Lung (tissue), 17 donors: ENCODE measurements at places on chromosomes 4 and X.

DNA sequence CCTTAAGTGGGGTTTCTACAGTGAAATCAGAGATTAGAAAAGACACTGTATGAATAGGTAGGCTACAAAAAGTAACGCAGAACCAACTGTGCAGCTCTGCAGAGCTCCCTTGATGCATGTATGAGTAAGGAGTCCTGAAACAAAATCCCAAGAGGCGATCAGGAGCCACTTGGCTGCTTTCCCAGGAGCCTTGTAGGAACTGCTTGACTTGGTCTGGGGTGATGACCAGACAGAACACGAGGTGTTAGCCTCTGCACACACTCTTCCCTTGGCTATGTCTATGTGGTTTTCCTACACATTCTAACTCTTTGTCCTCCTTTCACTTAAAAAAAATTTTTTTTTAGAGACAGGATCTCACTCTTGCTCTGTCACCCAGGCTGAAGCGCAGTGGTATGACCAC is 22.8 kb upstream of the AP1S2 start:
- DNase-seq: no peak

GRCh38 chr4:476501-476900 is 22.5 kb downstream of the ZNF721 start:
- no peak for DNase-seq

DNA sequence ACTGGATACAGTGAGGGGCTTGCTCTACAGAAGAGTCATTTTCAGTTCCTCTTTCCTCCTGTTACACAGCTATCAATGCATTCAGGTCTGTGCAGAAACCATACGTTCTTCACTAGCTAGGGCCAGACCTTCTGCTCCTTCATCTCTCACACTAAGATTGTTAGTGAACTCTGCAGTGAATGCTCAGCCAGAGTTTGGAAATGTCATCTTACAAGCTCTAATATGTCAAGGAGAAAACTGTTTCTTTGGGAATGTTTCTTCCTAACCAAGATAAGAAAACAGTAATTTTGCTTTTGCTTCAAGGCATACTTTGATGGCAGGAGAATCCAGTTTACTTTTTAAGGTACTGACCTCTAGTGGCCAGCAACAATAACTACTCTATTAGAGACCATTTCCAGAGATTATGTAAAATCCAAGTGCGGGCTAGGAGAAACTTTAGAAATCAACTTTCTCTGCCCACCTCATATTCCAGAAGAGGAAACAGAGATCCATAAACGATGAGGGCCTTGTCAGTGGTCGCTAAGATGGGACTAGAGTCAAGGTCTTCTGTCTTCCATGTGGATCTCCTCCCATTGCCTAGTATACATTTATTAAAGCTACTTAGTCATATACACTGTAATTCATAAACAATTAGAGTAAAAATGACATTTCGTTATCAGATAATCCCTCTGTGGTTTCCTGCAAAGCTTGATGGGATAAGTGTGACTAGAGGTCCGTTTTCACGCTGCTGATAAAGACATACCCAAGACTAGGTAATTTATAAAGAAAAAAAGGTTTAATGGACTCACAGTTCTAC is 12.1 kb upstream of the CC2D2A start:
- peak; percentile 86 for DNase-seq

GRCh38 chr4:125735102-125735501 is 420.3 kb downstream of the FAT4 start:
- DNase-seq: peak; percentile 73

GRCh38 chrX:40325161-40325560 is 227.4 kb upstream of the BCOR start:
- no peak for DNase-seq

- no peak for DNase-seq
Observed at GRCh38 chr4:132063829-132064228, 1085.3 kb upstream of the PCDH10 start.

GRCh38 chr4:102807345-102807744 is 20.0 kb downstream of the UBE2D3 start:
- DNase-seq: no peak

- no peak for DNase-seq
Observed at GRCh38 chr4:99179626-99180025, 35.5 kb upstream of the ADH4 start.

GRCh38 chr4:77065382-77065781 is 10.4 kb downstream of the CCNI start:
- DNase-seq: no peak

DNA sequence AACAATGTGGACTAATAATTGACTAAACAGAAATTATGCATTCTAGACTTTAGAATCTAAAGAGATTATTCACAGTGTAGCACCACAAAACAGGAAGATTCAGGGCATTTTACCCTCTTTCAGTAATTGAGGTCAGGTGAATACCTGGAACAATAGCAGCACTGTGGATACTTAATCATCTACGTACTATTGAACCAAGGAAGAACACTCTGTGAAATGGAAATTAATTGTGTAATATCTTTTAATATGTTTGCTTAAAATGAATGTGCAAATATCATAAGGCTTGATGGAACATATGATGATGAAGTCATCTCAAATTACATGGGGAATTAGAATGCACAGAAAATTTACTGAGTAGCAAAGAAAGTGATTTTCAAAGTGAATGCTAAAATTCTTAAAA is 68.5 kb upstream of the MAP9 start:
- DNase-seq: no peak

DNA sequence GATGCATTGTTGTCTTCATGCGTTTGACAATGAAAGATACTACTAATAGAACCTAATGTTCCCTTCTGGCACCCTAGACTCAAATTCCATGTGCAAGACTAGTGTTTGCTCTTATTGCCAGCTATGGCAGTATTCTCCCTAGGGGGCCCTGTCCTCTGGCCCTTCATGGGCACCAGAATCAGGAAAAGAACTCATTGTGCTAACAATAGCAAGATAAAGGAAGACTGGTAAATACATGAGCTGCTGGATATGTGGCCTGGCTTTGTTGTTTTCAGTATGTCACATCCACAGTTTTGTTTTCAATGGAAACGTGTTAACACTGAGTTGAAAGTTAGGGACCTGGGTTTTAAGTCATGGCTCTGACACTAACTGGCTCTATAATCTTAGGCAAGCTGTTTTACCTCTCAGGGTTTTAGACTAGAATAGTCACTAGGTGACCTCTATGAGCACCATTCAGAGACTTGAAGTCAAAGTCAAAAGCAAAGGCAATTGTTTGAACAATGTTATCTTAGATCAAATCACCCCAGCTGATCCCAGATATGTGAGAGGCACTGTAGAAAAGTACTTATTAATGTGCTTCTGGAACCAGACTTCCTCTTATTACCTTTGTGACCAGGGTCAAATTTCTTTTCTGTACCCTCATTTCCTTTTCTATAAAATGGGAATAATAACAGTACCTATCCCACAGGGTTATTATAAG is 253.7 kb upstream of the DIAPH2 start:
- DNase-seq: no peak

GRCh38 chrX:111857534-111858060 is 18.4 kb upstream of the TRPC5OS start:
- no peak for DNase-seq

- no peak for DNase-seq
Observed at GRCh38 chrX:24487571-24487970, 22.5 kb downstream of the PDK3 start.

- DNase-seq: no peak
Observed at GRCh38 chrX:76919761-76920160, 492.3 kb downstream of the MAGEE1 start.

- no peak for DNase-seq
Observed at GRCh38 chr4:39664828-39665731, 26.4 kb upstream of the SMIM14 start.

- DNase-seq: no peak
Observed at GRCh38 chr4:175054980-175055379, 136.8 kb downstream of the ADAM29 start.

GRCh38 chr4:39410415-39410814 is 3.7 kb downstream of the KLB start:
- DNase-seq: no peak

GRCh38 chr4:37827030-37827685 is 672 bp downstream of the PGM2 start:
- DNase-seq: peak; percentile 36

DNA sequence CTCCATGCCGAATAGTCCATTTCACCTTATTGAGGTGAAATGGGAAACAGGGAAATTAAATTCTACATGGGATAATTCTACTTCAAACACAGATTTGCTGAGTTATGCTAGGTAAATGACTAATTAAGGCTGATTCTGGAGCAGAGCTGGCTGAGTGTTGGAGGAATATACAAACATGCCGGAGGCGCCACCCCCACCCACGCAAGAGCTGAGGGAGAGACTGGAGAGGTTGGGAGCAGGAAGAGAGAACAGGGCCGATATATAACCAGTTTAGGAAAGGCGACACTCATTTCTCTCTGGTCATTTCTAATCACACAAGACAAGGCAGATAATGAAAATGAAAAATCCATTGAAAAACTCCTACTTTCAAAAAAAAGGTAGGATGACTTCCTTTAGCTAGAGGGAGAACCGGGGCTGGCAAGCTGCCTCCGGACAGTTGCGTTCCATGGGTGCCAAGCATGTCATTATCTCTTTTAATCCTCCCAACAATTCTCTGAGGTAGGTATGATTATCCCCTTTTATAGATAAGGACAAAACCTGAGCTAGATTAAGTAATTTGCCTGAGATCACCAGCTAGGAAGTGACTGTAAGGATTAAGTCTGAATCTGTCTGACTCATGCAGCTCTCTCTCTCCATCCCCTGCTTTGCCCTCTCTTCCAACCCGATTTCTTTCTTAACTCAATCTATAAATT is 27.6 kb upstream of the CFAP299 start:
- no peak for DNase-seq

GRCh38 chr4:2721586-2721985 is 34.5 kb downstream of the TNIP2 start:
- no peak for DNase-seq

- no peak for DNase-seq
Observed at GRCh38 chr4:168882650-168883233, 127.3 kb downstream of the CBR4 start.

DNA sequence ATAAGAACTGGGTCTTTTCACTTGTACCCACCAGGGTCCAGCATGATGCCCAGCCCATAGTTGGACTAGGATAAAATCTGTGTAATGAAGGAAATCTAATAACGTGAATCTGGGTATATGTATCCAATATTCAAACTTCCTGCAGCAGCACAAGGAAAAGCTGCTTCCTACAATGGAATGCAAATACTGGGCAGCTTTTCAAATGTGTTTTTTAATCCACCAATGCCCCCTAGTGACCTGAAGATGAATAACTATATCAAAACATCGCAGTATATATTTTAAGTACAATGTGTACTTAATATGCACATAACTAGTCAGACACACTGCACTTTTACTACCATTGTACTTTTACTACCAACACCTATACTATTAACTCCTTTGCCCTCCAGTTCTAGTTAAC is 5.3 kb downstream of the APOO start:
- peak; percentile 86 for DNase-seq

DNA sequence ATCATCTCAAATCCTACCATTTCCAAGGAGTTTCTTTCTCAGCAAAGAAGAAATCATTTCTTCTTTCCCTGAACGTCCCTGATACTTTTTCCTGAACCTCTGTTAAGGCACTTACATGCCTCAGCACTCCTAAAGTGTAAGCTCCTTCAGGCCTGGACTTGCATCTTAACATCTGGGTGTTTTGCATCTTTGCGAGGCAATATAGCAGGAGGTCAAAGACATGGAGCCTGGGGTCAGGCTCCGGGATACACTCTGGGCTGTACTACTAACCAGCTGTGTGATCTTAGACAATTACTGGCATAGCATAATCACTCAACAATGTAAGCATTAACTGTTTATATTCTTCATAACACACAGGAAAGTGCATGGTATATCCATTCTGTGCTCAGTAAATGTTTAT is 275.5 kb upstream of the BOD1L1 start:
- DNase-seq: no peak

DNA sequence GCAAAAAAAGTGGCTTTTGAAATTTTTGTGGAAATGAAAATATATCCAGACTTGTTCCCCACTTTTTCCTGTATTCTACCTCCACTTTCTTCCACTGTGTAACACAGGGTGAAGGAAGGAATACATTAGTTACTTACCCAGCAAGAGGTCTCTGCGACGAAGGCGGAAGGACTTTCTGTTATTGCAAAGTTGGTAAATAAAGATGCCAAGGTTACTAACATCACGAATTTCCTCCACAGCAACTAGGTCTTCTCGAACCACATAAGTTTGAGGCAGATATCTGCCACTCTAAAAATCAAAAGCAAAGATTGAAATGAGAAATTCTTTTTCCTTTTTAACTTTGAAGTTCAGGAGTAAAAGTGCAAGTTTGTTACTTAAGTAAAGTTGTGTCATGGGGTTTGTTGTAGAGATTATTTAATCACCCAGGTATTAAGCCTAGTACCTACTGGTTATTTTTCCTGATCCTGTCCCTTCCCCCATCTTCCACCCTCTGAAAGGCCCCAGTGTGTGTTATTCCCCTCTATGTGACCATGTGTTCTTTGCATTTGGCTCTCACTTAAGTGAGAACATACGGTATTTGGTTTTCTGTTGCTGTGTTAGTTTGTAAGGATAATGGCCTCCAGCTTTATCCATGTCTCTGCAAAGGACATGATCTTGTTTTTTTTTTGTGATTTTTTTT is 5.8 kb downstream of the ITM2A start:
- DNase-seq: no peak

- no peak for DNase-seq
Observed at GRCh38 chrX:120536061-120536460, 24.7 kb downstream of the CUL4B start.

GRCh38 chr4:145041378-145041777 is 56.6 kb downstream of the ANAPC10 start:
- DNase-seq: no peak

GRCh38 chr4:1277667-1278665 is 11.7 kb upstream of the MAEA start:
- DNase-seq: no peak

- DNase-seq: peak; percentile 75
Observed at GRCh38 chr4:17964576-17964975, 57.0 kb downstream of the LCORL start.

DNA sequence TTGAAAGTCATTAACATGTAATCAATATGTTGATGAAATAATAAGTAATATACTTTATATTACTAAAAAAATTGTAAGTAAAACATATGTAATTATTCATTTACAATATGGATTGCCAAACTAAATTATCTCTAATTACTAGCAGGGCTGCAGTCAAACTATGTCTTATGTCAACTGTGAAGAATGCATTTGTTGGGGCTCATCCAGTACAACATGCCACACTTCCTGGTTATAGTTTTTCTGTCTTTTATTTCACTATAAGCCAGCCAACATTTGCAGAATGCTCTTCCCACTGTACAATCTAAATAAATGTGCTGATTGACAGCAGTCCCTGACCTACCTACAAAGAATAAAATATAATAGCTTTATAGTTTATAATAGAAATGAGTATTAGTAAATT is 975.4 kb upstream of the NDST4 start:
- DNase-seq: peak; percentile 33

GRCh38 chr4:15182600-15183220 is 180.4 kb downstream of the CPEB2 start:
- DNase-seq: no peak
